ENCODE measurements at places on chromosomes 7 and 10. TPM values are rescaled to one million over a fixed set of nuclear protein-coding genes. Genes with fewer than 3 reads are reported as not detected.

DNA sequence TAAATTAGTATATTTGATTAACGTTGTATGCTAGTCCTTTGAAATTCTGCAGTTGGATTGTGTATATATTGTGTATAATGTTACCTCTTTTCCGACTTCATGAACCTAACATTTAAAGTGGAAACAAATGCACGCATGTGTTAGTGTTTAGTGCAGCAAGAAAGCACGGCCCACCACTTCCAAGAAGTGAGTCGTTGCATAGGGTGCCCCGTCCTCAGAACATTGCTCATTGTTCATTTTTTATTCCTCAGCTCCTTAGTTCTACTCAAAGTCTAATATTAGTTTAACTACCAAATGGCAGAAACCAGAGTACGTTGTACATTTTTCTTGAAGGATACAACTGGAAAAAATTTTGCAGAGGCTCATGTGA lies 407.6 kb downstream of the AUTS2 start:
- DNase-seq, result no peak
- peaks cover 26% of the 10 kb centered on the region for H3K4me1 ChIP-seq
- H3K4me3 ChIP-seq, result peak overlapping the region; percentile 57
- H3K27ac ChIP-seq, result peak overlapping the region; percentile 72
- H3K27me3 ChIP-seq, result no peaks in the 10 kb centered on the region
- H3K36me3 ChIP-seq, result no peaks in the 10 kb centered on the region

DNA sequence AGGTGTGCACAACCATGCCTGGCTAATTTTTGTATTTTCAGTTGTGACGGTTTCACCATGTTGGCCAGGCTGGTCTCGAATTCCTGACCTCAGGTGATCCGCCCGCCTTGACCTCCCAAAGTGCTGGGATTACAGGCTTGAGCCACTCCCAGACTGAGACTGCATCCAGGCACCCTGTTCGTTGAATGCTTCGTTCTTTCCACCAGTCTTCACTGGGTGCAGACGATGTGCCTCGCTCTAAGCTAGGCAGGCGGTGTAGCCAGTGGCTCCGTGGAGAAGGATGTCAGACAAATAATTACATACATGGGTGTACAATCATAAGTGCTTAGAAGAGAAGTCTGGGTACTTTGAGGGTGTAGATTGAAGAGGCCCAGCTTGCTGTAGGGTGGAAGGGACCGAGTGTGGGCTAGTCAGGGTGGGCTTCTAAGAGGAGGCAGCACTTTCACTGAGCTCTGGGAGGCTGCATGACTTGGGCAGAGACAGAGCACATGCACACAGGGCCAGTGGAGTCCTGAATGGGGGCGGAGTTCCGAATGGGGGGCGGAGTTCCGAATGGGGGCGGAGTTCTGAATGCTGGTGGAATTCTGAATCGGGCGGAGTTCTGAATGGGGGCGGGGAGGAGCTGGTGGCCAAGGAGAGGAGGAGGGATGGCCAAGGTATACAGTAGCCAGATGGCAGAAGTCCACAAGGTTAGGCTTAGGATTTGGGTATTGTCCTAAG lies 74.3 kb downstream of the COL26A1 start:
- H3K27me3 ChIP-seq, result no peaks in the 10 kb centered on the region
- H3K4me1 ChIP-seq, result peaks cover 26% of the 10 kb centered on the region
- no peak overlapping the region for H3K27ac ChIP-seq
- no peak for DNase-seq
- H3K36me3 ChIP-seq, result peaks cover 6% of the 10 kb centered on the region

DNA sequence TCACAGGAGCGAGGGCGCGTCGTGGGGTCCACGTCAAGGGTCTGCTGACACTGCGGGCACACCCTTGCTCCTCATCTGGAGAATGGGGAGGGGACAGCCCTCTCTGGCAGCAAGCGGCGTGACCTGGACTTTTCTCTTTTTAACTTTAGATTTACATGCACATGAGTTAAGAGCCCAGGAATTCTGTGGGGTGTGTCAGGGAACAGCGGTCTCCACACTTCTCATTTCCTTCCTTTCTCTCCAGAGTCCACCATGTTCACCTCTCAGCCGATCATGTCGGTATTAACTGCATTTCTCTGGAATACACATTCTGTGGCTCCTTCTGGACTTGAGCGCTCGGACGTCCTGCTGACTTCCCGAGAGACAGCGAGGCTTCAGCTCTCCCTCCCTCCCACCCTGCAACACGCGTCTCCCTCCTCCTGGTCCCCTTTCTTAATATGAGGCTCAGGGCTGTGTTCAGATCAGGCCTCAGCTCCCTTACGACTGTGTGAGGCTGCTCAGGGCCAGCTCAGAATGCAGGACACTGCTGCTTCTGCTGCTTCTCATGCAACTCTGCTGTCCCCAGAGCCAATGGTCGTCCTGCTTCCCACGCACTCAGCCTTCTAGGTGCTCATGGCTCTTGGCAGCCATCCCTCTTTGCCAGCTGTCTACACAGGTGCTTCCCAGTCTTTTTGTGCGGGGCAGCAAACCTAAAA lies 261.3 kb downstream of the ELFN1 start:
- no peak for DNase-seq
- H3K4me1 ChIP-seq, result peaks cover 11% of the 10 kb centered on the region
- no peaks in the 10 kb centered on the region for H3K27me3 ChIP-seq
- H3K36me3 ChIP-seq, result peaks cover 2% of the 10 kb centered on the region
- no peak overlapping the region for H3K4me3 ChIP-seq
- H3K27ac ChIP-seq, result no peak overlapping the region

GRCh38 chr10:130141460-130141859 lies 5.3 kb downstream of the GLRX3 start:
- H3K27me3 ChIP-seq, result no peaks in the 10 kb centered on the region
- peaks cover 14% of the 10 kb centered on the region for H3K36me3 ChIP-seq
- no peak overlapping the region for H3K4me3 ChIP-seq
- peaks cover 46% of the 10 kb centered on the region for H3K4me1 ChIP-seq
- DNase-seq, result no peak

DNA sequence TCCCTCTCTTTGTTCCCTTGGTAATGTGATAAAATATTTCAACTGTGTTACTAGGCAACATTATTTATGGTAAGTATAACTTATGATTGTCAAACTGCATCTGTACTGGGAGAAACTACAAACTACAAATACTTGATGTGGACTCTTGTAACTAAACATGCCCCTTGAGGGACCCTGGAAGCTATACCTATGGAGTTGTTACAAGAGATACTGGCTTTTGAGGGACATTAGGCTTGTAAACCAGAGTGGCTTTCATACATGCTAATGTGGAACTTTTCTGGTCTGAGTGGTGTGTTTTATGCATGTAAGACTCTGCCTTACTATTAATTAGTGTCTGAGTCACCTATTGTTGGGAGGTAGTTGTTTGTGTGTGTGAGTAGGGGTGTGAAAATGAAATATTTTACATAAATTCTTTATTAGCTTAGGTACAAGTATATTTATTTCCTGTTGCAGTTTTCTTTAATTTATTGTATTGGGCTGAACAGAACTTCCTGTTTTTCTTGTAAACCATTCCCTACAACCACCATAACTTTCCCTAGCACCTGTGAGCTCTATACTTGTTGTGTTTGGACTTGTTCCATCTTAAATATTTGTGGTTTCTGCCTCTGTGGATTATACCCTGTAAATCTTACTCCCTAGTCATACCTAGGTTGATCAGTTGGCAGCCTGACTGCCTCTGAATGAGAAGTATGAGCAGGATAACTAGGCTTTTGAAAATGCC lies 49.8 kb downstream of the STK31 start:
- peaks cover 26% of the 10 kb centered on the region for H3K4me1 ChIP-seq
- H3K27ac ChIP-seq, result peak overlapping the region; percentile 5
- no peak overlapping the region for H3K4me3 ChIP-seq
- DNase-seq, result no peak

- H3K4me1 ChIP-seq, result peaks cover 64% of the 10 kb centered on the region
- H3K27me3 ChIP-seq, result no peaks in the 10 kb centered on the region
- H3K36me3 ChIP-seq, result no peaks in the 10 kb centered on the region
- no peak for DNase-seq
- no peak overlapping the region for H3K27ac ChIP-seq
Measured at GRCh38 chr7:106611911-106612310, 49.0 kb downstream of the CCDC71L start.

DNA sequence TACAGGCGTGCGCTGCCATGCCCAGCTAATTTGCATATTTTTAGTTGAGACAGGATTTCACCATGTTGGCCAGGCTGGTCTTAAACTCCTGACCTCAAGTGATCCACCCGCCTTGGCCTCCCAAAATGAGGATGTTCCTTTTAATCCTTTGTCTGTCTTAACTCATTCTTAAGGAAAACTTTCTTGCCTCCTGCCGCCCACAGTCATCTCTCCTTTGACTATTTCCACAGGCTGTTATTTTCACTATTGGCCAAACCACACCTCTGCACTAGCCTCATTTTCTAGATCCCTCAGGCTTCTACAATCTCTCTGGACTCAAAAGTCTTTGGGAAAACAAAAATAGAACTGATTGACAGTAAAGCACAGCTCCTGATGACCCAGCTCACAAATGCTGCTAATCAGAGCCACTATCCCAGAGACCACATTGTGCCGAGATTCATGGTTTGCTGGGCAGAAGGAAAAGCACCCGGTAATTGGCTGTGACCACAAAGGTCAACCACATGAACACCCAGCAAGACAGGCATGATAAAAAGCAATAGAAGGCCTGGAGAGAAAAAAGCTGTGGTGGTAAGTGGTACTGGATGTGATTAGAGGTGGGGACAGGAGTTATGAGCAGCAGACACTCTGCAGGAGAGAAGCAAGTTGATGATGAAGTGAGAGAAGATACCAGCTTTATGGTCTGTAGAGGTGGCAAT lies 44.1 kb upstream of the ZNRF2 start:
- H3K27me3 ChIP-seq, result peaks cover 5% of the 10 kb centered on the region
- H3K36me3 ChIP-seq, result peaks cover 4% of the 10 kb centered on the region

GRCh38 chr10:114173603-114173920 lies 441 bp downstream of the CCDC186 start:
- peaks cover 1% of the 10 kb centered on the region for H3K36me3 ChIP-seq
- H3K27me3 ChIP-seq, result no peaks in the 10 kb centered on the region
- peak overlapping the region; percentile 96 for H3K27ac ChIP-seq
- peak overlapping the region; percentile 95 for H3K4me3 ChIP-seq
- no peak for DNase-seq
- H3K4me1 ChIP-seq, result peaks cover 29% of the 10 kb centered on the region

GRCh38 chr10:76287856-76288255 lies 856.4 kb downstream of the LRMDA start:
- H3K36me3 ChIP-seq, result no peaks in the 10 kb centered on the region
- no peaks in the 10 kb centered on the region for H3K27me3 ChIP-seq
- H3K4me3 ChIP-seq, result no peak overlapping the region
- no peak overlapping the region for H3K27ac ChIP-seq

DNA sequence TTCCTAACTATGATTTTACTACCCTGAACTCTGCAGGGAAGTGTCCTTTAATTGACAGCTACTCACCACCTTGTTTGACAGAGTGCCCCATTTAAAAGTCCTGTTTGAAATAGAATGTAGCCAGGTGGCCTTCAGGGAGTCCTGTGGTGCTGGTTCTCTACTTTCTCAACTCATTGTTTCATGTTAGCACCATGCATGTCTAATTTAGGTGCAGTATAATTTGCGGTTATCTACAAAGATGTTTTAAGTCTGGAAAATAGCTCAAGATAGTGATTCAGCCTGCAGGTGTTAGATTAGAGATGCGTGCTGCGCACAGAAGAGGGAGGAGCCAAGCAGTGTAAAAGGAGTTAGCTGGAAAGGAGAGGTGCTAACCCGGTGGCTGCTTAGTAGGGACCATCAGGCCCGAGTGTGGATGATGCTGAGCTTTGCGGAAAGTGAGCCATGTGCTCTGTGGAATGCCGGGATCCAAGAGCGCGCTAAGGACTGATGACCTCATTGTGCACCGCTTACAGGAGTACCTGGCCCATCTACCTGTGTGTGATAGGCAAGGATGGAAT lies 1.2 kb downstream of the CCM2 start:
- no peak for DNase-seq

DNA sequence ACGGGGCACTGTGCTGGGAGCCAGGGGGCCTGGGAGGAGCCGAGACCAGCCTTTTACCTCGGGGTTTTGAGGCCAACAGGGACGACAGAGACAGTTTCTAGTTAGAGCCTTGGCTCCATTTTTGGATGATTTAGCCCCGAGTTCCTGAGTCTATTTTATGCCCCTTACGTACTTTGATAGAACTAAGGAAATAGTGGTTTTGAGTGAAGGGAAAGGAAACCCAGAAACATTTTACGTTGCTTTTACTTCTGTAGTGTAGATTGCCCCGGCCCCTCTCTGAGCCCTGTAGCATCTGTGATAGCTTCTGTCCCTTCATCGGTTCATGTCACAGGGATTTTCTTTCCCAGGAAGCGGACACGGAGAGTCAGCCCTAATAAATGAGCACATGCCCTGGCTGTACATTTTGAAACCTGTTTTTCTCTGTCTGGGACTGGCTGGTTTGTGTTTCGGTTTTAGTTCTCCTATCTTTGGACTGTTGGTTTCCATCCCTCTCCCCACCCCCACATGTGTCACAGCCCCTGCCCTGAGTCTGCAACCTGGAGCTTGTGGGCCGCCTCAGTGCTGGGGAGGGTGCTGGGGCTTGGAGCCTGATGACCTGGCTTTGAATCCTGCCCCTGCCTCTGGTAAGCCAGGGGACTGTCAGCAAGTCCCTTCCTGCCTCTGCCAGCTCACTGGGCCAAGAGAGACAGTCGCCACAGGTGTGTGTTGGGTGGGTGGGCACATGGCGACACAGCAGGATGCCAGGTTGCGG lies 6.9 kb upstream of the ORAI2 start:
- peaks cover 19% of the 10 kb centered on the region for H3K36me3 ChIP-seq
- DNase-seq, result no peak
- no peak overlapping the region for H3K4me3 ChIP-seq
- H3K27me3 ChIP-seq, result no peaks in the 10 kb centered on the region
- no peak overlapping the region for H3K27ac ChIP-seq

ANKRD1 gene
- total RNA-seq, result 283 TPM

KDM7A gene
- 5.8 TPM for total RNA-seq

EMX2 gene
- 4.7 TPM for total RNA-seq

SRRM3 gene
- total RNA-seq, result 1.4 TPM

HABP2 gene
- total RNA-seq, result not detected

FAM241B gene
- total RNA-seq, result 13.7 TPM

CALCR gene
- 0.20 TPM for total RNA-seq

ARMS2 gene
- not detected for total RNA-seq

EBLN1 gene
- not detected for total RNA-seq

CCL26 gene
- total RNA-seq, result not detected

RAB11FIP2 gene
- 20.9 TPM for total RNA-seq

FAM25A gene
- not detected for total RNA-seq

PDCD11 gene
- 33.0 TPM for total RNA-seq
